RPMI7951 (cell line): ENCODE measurements at places on chromosomes 6 and 20. TPM values are rescaled to one million over a fixed set of nuclear protein-coding genes. Genes with fewer than 3 reads are reported as not detected.

DNA sequence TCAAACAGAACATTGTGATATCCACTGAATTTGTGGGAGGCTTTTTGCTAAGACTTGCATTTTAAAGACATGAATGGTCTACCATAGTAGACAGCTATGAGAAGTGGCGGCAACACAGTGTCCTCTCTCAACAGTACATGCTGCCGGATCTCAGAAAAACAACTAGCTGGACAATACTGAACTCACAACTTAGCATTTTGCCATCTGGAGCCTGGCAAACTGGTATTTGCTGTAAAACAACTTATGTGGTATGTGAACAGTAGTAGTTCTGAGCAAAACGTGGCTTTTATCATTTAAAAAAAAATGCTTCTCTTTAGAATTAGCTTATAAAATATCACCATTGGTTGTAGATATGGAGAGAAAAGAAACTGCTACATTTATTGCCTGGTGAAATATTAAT is 3.3 kb upstream of the PXDC1 start:
- no peak for DNase-seq

GRCh38 chr20:44032583-44033331 is 118.1 kb downstream of the TOX2 start:
- no peak for DNase-seq

DNA sequence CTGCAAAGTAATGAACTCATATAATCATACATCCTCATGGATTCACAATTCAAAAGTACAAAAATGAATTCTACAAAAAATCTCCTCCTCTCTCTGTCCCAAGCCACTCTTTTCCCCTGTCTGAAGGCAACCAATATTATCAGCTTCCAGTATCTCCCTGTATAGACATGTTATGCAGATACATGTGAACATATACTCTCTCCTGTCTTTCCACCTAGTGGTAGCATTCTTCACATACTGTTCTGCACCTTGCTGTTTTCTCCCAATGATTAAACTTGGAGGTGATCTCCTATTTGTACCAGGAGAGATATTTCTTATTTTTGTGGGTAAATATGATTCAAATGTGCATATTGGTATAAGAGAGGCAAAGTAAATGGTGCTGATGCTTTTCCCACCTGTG is 416.4 kb downstream of the EPM2A start:
- no peak for DNase-seq

DNA sequence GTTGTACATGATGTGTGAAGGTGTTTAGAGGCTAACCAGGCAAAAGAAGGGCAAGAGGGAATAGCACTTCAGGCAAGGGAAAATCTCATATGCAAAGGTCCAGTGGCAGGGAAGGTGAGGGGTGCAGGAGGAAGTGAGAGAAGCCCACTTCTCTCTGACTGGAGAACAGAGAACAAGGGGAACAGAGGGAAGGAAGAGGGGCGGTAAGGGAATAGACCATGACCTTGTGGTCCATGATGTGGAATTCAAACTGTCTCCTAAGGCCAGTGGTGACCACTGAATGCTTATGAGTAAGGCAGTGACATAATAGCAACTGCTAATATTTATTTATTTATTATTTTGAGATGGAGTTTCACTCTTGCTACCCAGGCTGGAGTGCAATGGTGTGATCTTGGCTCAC is 20.6 kb upstream of the SLC9A8 start:
- DNase-seq = no peak

DNA sequence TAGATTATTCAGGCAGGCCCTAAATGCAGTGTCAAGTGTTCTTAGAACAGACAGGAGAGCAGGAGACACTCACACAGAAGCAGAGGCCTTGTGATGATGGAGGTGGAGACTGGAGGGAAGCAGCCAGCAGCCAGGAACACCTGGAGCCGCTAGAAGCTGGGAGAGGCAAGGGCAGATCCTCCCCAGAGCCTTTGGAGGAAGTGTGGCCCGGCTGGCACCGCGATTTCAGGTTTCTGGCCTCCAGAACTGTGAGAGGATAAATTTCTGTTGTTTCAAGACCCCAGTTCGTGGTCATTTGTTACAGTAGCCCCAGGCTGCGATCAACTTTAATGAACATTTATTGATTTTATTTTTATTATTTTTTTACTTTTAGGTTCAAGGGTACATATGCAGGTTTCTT is 203.0 kb downstream of the QKI start:
- no peak for DNase-seq

DNA sequence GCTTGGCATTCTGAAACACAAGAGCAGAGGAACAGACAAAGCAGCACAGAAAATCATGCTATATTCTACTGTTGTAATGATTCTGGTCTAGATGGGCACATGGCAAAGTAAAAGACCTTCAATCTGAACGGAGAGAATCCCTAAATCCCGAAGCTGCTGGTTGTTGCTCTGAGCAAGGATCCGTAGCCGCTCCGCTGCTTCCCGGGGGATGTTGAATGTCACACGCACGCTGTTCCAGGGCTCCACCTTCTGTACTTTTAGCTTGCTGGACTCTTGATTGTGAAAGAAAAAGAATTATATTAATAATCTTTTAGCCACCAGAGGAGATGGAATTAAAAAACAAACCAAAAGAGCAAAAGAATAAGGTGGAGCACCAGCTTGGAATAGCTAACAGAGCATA is 49.3 kb downstream of the NCOA6 start:
- DNase-seq = no peak

DNA sequence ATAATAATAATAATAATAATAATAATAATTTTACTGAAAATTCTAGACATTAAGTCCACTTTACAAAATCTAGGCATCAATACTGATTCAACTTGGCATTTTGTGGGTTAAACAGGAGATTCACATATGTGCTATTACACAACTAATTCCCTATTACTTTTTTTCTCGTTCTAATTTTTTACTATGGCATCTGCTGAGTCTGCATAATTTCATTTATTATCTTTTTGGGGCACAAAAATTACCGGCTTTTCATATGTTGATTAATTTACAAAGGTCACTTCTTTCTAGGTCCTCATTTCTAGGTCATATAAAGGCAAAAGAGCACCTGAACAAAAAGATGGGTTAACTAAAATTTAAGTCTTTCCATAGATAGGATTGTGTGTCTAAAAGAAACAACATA is 1357.8 kb upstream of the ADGRB3 start:
- DNase-seq = no peak

- DNase-seq = peak; percentile 57
These were observed 14.3 kb upstream of the FAM135A start for GRCh38 chr6:70398783-70399728.

GRCh38 chr6:73722318-73723060 is 26.5 kb downstream of the CD109 start:
- DNase-seq = peak; percentile 90

GRCh38 chr6:56688521-56688920 is 45.8 kb upstream of the DST start:
- no peak for DNase-seq

- DNase-seq = no peak
These were observed 87.4 kb downstream of the PCSK2 start for GRCh38 chr20:17314264-17314663.

GRCh38 chr6:99802396-99803031 is 191.5 kb downstream of the MCHR2 start:
- no peak for DNase-seq

- DNase-seq = no peak
These were observed 19.5 kb upstream of the TAF4 start for GRCh38 chr20:62085206-62085605.

DNA sequence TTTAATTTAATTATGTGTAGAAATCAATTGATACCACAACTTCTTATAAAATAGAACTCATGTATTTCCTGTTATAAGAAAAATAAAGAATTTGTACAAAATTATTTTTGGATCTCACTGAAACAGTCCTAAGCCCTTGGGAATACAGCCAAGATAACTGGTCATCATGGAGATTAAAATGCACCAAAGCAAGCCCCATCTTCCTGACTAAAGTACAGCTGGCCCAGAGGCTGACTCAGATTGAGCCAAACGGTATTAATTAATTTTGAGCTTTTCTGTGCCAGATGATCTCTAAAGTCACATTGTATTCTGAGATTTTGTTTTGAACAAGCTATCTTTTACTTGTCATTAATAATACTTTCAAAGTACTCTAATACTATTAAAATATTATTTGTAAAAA is 978.5 kb downstream of the TBC1D32 start:
- peak; percentile 67 for DNase-seq

- no peak for DNase-seq
These were observed 4.0 kb upstream of the ACSS1 start for GRCh38 chr20:25061821-25062530.

Gene KIFC1
- 125 and 128 TPM in 2 replicates for total RNA-seq

Gene ZFP57
- not detected in 2 replicates for total RNA-seq

Gene CAGE1
- not detected in 2 replicates for total RNA-seq

Gene TSHZ2
- total RNA-seq = 0.12 TPM in 1 of 2 replicates, not detected in the other

Gene HLA-DQB1
- not detected in 2 replicates for total RNA-seq
